ENCODE measurements at places on chromosomes 6 and 20.

- DNase-seq: no peak
Measured at GRCh38 chr6:150639823-150640331, 40.2 kb downstream of the PLEKHG1 start.

DNA sequence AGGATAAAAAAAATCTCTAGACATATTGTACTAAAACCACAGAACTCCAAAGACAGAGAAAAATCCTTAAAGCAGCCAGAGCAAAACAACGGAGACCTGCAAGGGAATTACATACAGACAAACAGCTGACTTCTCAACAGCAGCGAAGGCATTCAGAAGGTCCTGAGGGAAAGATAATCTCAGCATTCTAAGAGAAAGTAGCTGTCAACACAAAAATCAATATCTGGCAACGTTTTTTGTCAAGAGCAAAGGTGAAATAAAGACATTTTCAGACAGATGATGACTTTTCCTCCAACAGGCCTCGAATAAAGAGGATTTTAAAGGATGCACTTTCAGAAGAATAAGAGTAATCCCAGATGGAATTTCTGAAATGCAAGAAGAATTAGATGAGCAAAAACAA is 6.1 kb upstream of the SCGN start:
- DNase-seq: no peak

DNA sequence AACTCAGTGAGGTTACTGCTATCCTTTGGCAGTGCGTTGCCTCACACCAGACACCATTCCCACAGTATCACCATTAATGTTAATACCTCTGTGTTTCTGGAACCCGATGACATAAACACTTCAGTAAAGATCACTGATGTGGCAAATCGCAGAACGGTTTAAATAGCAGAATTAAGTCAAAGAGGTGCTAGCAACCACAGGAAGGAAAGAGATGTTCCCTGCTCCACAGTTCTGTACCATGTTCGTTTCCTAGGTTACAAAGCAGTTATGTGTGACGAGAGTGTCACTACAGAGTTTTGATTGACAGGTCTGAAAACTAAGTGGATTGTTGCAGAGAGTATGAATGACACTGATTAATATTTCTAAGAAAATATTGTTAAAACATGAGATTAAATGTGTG is 272.3 kb downstream of the KHDRBS2 start:
- DNase-seq: no peak

- no peak for DNase-seq
Measured at GRCh38 chr6:23339268-23339667, 769.9 kb downstream of the HDGFL1 start.

Measured in esophagus squamous epithelium (tissue), 5 donors.